ENCODE measurements at places on chromosomes 7 and 10.

- DNase-seq, result no peak
Measured at GRCh38 chr10:102868911-102869257, 386 bp upstream of the AS3MT start.

GRCh38 chr10:132062116-132062515, 3.6 kb upstream of the JAKMIP3 start:
- DNase-seq, result no peak

GRCh38 chr7:128788446-128789412, 3.0 kb upstream of the CCDC136 start:
- DNase-seq, result no peak

GRCh38 chr10:123583639-123584418, 82.3 kb upstream of the GPR26 start:
- peak; percentile 70 for DNase-seq

DNA sequence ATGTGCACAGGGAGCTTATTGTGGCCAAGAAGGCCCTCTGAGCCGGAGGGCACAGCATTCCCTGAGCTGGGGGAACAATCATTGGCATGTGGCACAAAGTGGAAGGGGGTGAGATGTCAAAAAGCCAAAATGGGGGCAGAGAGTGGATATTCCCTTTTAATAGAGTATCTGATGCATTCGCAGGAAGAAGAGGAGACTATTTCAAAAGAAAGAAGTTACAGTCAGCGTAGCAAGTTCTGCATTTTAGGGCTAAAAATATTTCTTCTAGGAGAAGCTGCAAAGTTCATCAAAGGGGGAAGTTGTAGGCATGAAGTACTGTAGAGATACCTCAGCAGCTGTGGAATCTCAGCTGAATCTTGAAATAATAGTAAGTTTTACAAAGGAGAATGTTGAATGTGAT, 136.0 kb upstream of the WDR11 start:
- DNase-seq, result no peak

DNA sequence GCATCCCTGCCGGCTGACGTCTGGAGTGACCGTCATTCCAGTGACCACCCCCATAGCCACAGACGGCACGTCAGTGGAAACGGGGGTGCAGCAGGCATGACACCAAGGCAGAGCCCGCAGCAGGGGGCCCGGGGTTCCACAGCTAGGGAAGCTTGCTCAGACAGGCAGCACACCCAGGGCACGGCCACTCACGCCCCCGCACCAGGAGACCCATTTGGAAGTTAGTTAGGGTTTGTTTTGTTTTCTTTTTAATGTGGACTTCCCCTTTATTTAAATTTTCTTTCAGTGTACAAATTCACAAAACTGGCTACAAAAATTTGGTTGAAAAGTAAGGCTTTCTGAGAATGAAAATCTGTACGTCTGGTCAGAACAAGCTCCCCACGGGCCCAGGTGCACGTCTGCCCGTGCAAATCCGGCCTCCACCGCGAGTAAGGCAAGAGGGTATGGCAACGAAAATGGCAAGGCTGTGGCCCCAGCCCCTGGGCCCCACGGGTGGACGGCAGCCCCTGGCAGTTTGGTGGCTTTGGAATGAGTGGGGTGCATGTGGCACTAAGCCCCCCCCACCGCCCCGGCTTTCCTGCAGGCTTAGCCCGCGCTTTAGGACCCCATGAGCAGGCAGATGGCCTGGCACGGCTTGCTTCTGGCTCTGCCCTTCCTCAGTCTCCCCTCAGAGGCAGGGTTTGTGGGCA, 124.2 kb downstream of the FAM53B start:
- no peak for DNase-seq

GRCh38 chr7:116229366-116229765, 19.0 kb downstream of the TES start:
- no peak for DNase-seq

- peak; percentile 26 for DNase-seq
Measured at GRCh38 chr7:17298840-17299482, 509 bp downstream of the AHR start.

GRCh38 chr10:112208997-112209396, 25.4 kb upstream of the GPAM start:
- no peak for DNase-seq

GRCh38 chr7:41700044-41700471, 2.8 kb downstream of the INHBA start:
- no peak for DNase-seq

- DNase-seq, result no peak
Measured at GRCh38 chr7:33964417-33965182, 59.3 kb downstream of the BMPER start.

DNA sequence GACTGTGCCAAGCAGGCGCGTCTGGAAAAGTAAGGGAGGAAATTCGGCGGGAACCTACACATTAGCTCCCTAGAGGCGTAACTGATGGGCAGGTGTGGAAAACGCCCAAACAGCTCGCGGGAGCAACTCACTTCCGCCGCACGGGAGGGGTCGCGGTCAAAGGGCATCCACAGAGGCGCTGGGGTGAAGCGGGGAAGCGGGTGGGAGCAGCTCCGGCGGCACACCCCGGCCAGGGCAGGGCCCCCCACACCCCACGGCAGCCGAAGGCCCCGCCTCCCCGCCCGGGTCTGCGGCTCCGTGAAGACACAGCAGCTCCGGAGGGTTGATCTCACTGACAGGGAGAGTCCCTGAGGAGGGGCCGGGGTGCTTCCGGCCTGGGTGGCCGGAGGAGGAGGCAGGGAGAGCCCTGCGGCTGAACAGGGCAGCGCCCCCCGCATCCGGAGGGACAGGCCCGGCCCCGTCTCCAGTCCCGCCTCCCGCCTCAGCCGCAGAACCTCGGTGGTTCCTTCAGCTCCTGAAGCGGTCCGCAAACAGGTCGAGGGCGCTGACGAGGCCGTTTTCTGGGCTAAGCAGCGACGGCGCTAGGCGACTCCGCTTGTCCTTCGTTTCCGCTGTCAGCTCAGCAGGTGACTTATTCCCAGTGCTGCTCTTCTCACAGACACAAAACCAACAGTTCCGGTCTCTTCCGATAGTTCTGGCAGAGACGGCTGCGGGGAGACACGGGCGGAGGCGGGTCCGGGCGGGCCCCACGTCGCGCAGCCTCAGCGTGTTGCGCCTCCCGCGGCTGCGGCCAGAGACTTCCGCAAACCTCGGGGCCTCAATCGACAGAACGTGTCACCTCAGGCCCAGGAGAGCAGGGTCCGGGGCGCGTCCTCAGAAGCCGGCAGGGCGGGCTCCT, 276.1 kb downstream of the DNAJB6 start:
- DNase-seq, result no peak

DNA sequence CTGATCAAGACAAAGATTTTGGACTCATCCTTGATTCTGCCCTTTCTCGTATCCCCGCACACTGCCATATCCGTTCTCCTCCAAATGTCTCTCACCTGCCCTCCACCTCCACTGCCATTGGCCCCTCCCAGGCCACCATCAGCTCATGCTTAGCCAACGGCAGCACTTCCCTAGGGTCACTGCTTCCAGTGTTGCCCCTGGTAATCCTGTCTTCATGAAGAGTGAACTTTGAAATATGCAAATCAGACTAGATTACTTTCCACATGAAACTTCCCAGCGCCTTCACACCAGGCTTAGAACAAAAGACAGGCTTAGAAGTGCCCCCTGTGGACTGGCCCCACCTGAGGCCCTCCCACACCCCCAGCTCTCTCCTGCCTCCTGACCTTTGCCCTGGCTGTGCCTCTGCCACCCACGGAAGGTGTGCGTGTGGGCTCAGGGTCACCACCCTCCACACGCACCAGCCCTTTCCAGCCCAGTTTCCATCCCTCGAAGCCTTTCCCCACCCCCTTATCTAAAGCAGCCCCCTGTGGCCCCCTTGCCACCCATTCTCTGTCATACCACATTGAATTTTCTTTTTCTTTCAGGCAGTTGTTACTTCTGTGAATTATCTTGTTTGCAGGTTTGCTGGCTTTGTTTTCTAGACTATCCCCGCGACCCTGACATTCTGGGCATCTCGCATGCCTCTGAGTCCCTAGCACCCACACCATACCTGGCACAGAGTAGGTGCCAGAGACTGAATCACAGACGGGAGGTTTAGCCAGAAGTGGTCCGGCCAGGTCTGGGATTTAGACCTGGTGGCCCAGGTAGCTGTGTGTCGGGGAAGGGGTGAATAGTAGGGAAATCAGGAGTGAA, 26.8 kb upstream of the C10orf53 start:
- DNase-seq, result no peak

DNA sequence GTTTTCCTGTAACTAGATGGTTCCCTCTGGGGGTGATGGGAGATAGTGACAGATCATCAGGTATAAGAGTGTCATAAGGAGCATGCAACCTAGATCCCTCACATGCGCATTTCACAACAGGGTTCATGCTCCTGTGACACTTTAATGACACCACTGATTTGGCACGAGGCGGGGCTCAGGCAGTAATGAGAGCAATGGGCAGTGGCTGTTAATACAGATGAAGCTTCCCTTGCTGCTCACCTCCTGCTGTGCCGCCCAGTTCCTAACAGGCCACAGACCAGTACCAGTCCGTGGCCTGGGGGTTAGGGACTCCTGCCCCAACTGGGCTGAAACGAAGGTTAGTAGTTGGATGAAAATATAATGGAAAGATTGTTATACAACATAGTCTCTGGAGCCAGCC, 201.6 kb upstream of the LRRN3 start:
- no peak for DNase-seq

GRCh38 chr7:50147951-50148808, 55.1 kb upstream of the ZPBP start:
- DNase-seq, result no peak

DNA sequence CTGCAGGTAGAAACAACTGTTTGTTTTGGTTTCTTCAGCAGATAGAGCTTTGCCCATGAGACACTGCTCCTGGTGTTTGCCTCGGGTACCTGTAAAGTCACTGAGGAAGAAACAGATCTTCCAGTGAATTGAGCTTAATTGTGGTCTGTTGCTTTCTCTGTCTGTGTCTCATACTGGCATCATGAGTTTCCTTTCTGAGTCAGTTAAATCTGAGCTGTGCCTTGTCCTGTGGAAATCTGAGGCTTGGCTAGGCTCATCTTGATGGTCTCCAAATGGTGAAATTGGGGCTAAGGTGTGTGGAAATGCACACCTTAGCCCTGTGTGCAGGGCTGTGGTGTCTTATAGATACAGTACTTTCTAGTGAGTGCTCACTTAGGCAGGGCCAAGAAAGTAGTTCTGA, 67.4 kb downstream of the GBF1 start:
- DNase-seq, result no peak

Measured in NCI-H1436 (cell line).